Neuronal stem cell (in vitro differentiated cells): ENCODE measurements at places on chromosomes 4 and X.
A peak's percentile ranks its signal among the peaks of the same experiment; 100 is the strongest.

DNA sequence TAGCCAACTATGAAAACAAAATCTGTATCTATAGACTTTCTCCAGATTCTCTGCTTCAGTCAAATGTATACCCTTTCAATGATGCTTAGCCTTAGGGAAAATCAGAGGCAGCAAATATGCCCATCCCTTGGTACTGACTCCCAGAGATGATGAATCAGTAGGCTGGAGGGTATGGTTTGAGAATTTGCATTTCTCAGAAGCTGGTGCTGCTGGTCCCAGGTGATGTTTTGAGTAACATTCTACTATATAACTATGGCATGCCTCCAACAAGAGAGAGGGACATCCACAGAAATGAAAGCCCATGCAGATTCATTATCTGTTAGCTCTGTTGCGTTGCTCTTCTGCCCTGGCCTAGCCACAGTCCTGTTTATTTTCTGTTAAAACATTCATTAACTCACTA is 13.6 kb downstream of the TNIP3 start:
- DNase-seq, result no peak

DNA sequence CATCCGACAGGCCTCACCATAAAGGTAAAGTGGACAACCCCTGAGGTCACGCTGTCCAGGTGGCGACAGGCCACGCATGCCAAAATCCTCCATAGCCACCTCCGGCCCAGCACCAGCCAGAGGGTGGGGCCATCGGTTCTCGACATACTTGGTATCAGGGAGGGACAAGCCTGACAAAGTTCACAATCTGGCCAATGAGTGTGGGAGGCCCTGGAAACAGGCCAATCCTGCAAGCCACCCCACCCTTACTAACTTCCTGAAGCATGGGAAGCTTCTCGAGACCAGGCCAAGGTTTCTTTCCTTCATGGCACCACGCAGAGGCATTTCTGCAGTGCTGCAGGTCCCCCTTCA is 73.8 kb downstream of the MTMR1 start:
- no peak for DNase-seq

DNA sequence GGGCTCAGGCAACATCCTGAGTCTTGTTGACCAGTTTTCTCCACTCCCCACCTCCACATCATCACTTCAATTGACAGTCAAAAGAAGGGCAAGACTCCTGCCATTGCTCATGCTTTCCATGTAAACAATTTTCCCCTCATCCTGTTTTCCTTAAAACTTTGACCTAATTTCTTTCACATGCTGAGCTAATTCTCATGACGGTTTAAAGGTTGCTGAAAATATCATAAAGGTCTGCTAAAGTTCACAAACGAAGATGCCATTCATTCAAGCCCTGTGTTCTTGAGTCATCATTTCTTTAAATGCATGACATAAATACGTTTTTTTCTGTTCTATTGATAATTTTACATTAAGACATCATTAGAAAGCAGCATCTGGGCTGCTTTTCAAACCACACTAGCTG is 353.9 kb downstream of the NKX6-1 start:
- DNase-seq, result no peak

DNA sequence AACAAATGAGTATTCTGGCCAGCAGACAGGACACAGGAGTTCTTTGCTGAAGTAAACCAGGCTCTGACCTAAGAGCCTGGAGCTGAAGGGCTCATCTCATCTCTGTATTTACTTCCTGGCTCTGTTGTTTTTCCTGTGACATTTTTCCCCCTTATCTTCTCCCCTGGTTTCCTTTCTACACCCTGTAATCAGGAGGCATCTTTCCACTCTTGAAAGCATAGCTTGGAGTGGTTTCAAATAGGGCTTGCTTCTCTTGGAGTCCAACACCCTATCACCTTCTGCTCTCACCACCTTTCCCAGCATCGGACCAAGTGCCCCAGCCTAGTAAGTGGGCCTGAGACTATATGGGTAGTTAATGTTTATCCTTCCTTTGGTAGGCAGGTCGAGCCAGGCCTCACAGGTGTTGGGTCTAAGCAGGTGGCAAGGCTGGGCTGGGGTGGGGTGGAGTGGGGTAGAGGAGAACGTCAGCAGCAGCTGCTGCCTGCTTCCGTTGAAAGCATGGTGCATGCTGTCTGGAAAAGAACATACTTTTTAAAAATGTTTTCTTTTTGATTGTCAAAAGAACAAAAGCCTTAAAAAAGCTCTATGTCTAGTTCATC is 1.2 kb downstream of the DRP2 start:
- no peak for DNase-seq

GRCh38 chr4:47525154-47525819 is 40.2 kb downstream of the ATP10D start:
- DNase-seq, result no peak

- no peak for DNase-seq
These were observed 29.4 kb upstream of the TTC29 start for GRCh38 chr4:146975036-146975435.

DNA sequence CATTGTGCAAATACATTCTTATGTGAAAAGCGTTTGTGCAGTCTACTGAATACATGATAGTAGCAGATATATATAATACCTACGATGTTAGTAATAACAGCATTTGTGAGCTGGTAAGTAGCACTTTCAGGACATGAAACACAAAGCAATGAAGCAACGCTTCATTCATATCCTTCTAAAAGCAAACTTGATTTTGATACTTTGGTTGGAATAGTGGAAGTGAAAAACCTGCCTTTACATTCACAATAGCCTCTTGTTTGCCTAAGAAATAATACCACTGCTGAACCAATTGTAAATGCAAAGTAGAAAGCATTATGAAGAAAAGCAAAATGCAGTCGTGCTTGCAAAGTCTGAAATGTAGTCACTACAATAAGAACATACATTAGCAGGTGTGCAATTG is 926.3 kb downstream of the FSTL5 start:
- no peak for DNase-seq

DNA sequence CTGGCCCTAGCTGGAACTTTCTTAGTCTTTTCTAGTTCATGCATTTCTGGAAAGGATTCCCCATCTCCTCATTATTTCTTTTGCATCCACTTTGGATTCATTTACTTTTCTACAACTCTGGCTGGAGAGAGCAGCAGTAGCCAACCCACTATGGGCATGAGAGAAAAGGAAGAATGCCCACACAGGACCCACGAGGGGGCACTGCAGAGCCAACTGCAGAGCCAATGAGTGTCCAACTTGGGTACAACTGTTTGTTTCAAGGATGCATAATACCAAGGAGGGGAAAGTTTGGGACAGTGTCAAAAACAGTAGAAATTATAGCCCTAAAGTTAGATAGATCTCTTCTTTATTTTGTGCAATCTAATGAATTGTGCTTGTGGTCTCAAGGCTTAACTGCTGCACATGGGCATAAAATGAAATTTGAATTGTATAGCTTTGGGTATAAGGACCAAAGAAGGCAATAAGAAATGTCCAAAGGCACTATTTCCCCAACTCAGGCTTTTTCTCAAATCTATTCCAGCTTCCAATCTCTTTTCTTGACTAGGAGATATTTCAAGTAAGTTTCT is 230.6 kb downstream of the NSUN7 start:
- no peak for DNase-seq

DNA sequence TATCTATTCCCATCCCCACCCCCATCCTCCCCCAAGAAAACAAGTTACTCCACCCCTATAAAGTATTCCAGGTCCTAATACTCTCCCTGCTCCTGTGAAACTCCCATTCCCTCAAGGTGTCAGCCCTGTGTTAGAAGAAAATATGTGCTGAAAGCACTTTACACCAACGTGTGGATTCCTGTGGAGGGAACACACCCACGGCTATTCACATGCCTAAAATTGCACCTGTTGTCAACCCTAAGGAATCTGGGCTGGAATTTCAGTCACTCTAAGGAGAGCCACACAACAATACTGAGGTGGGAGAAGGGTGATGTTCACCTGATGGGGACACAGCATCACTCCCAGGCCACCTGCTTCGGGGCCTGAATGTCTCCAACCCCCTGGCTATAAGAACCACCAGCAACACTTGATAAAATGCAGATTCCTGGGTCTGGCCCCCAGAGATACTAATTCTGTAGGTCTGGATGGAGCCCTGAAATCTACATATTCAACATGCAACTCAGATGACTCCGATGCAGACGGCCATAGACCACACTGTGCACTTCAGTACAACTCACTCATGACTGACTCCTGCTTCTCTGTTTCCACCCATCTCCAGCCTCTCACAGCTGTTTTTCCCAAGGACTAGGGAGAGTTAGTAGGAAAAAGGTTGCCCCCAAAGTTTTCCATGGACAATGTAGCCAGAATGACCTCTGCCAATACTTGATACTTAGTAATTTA is 15.8 kb downstream of the SCD5 start:
- no peak for DNase-seq

- no peak for DNase-seq
These were observed 205.8 kb upstream of the BOD1L1 start for GRCh38 chr4:13833171-13833804.

DNA sequence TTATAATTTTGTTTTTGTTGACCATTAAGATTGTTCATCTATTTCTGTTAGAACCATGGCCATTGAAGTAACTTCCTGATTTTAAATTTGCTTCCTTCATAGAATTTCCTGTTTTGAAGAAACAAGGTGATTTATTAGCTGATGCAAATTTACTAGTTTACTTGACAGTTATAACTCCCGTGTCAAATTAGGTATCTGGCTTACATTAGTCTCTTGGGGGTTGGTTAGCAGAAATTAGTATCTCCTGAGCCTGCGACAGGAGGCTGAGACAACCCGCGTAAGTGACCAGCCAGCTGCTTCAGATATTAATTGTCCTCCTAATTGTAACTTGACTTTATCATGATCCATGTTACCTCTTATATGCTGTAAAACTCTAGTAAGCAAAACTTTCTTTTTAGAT is 154.3 kb downstream of the CFAP299 start:
- DNase-seq, result no peak

- peak; percentile 5 for DNase-seq
These were observed 43.5 kb downstream of the CCDC158 start for GRCh38 chr4:76377481-76377901.

GRCh38 chrX:22021751-22022324 is 10.3 kb upstream of the PHEX start:
- DNase-seq, result no peak

DNA sequence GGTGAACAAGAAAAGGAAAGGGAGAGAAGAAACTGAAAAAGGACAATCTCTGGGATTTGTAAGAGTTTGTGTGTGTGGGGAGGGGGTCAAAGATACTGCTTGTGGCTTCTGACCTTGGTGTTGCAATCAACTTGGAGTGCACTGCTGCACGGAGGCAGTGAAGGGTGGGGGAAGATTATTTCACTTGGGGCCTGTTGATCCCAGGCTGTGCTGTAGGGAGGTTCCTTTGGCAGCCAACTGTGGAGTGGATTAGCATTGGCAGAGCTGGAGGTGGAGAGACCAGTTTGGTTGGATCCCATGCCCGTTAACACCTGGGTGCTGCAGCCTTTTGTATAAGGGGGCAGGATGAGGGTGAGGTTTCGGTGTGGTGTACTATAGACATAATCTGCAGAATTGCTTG is 38.2 kb downstream of the AFF1 start:
- DNase-seq, result no peak

DNA sequence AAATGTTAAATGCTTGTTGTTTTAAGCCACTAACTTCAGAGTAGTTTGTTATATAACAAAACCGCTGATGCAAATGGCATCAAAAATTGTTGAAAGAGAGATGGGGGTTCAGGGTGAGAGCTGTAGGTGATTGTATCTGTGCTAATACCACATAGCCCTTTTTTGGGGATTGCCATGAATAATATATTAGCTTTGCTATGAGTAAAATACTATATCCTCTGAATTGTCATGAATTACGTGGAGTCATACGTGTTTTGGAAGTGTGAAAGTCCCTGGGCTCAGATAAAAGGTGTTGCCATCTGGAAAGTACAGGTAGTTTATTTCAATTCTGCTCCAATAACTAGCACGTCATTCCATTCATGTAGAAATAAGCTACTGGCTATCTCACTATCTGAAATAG is 30.6 kb downstream of the DYNLT3 start:
- no peak for DNase-seq

- no peak for DNase-seq
These were observed 315.1 kb upstream of the RASGEF1B start for GRCh38 chr4:81786766-81787165.

DNA sequence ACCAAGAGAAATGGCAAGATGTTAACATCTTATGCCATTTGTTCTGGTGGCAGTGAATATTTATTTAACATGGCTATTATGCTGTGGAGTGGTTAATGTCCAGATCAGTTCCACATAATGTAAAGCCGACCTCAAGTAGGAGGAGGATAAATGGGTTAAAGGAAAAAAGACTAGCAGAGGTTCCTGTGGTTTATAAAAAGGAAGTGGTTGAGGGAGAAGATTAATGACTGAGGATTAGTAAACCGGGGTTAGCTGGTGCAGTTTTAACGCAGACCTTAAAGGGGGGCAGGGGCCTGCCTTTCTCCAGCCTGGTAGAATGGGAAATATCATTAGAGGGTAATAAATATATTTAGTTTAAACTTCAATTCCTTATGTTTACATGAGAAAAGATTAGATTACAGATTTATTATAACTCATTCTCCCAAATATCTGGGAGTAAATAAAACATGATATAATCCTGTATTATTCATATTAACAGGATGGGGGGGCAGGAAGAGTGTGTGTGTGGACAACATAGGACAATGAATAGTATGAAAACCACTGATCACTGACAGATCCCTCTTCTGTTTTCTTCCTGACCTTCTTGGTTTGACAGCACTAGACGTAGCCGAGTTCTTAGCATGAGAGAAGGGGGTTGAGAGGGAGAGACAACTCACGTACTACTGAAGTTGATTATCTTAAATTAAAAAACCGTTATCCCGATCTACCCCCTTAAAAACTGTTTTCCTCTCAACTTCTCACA is 124.1 kb upstream of the LIMCH1 start:
- DNase-seq, result no peak

DNA sequence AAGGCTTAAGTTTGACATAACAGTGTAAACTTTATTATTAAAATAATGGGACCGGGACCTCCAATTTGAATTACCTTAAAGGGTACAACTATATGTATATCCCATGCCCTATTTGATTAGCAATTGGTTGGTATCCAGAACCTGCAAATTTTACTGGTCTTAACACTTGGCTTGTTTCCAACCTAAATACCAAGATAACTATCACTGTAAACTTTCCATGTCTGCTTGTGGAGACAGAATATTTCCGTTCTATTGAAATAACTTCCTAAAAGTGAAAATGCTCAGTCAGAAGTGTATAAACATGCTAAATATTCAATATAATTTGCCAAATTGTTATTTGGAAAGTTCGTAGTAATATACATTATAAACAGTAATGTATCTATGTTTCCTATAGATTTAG is 154.0 kb downstream of the TMEM47 start:
- DNase-seq, result no peak

DNA sequence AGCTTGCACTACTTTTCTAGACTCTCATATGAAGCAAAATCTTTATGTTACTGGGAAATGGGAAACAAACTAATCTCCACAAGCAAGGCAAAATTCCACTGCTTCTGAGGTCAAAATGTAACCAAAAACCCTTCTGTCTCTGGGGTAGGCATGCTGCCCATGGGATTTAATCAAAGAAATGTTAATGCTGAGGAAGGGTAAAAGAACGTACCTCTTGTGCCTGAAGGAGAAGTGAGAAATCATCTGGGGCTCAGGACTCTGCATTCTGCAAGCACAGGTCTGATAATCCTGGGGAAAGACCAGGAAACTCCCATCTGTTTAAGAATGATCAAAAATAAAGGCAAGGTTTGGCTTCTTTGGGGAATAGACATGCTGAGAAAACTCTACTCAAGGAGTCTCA is 184.7 kb downstream of the GRID2 start:
- DNase-seq, result no peak
